ENCODE measurements at places on chromosomes 1 and 21. TPM values are rescaled to one million over a fixed set of nuclear protein-coding genes. Genes with fewer than 3 reads are reported as not detected.

DNA sequence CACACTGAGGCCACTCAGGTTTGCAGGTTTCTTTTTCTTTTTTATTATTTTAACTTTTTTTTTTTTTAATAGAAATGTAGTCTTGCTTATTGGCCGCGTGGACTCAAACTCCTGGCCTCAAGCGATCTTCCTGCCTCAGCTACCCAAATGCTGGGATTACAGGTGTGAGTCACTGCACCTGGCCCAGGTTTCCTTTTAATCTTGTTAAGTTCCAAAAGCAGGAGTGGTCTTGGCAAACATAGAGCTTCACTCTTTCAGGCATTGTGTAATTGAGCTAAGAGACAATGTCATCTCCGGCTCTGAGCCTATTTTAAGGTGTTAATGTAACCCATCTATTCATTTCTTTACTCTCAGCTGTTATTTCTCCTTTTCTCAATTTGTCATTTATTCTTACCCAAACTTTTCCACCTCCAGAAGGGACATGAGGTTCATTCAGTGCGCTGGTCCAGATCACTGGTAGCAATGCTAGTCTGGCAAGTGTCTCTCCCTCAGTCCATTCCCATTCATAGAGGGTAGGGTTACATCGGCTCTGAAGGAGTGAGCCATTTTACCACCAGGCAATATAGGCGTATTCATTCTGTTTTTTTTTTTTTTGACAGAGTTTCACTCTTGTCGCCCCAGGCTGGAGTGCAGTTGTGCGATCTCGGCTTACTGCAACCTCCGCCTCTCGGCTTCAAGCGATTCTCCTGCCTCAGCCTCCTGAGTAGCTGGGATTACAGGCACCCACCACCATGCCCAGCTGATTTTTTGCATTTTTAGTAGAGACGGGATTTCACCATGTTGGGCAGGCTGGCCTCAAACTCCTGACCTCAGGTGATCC lies 11.3 kb upstream of the MFSD2A start:
- no peak for DNase-seq

- DNase-seq: no peak
Observed at GRCh38 chr1:41160498-41161110, 81.5 kb downstream of the SCMH1 start.

DNA sequence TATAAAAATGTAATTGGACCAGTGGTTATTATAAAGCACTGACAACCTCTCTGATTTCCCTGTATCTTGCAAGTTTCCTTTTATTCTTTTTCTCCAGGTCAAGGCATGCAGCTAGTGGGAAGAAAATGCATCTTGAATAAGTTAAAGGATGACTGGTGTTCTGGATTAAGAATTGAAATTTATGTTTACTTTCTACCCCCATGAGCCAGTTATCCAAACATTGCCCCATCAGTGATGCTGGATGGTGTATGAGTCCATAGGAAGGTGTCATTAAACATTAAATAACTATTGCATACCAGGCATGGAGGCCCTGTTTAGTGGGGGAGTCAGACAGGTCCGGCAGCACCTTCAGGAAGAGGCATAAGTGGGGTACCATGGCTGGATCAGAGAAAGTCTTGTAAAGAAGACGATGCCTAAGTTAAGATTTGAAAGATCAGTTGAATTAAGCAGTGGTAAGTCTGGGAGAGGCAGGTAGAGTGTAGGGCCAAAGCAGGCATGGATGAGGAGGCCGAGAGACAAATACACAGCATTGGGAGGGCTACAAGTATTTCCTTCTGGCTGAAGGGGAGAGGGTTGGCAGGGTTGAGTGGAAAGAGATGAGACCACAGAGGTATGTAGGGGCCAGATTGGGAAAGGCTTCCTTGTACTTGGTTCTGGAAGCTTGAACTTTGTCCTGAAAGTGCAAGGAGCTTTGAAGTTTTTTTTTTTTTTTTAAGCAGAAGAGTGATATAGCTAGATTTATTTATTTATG lies 5.7 kb downstream of the SZRD1 start:
- no peak for DNase-seq

DNA sequence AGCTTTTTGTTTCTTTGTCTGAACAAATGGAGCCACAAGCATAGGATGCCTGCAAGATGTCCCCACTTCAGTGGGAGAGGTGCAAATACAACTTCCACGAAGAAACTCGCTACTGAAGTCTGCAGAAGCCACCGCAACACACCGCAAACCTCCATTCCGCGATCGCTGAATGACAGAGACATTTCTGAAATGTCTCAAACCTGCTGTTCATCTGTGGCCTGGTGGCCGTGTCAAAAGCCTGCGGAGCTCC lies 1.0 kb downstream of the TP53BP2 start:
- DNase-seq: no peak

The ESRRG gene
- 51.5 TPM for total RNA-seq

- no peak for DNase-seq
Observed at GRCh38 chr1:229127301-229127700, 143.6 kb upstream of the RAB4A start.

DNA sequence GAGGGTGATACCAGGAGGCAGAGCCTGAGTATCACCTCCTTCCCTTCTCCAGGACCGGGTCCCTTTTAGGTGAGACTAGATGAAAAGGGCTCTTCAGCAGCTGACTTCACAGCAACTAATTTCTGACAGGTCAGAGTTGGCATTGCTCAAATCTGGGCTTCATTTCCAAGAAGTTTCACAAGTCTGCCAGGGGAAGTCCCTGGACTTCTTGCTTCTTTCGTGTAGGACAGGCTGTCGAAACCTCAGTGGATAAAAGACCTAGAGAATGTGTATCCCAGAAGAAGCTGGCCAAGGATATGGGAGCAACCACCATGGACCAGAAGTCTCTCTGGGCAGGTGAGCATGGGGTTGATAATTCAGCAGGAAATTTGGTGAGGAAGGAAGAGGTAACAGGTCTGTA lies at the start of gene CHI3L2:
Gene CHI3L2 (plus strand): TSS at position 280 of the 400 bp plus-strand sequence. CDS start 17 bp downstream, at position 297.
- no peak for DNase-seq

The OR4F29 gene
- not detected for total RNA-seq

The OR2T35 gene
- total RNA-seq: not detected

GRCh38 chr1:240109920-240110636 lies 18.4 kb downstream of the FMN2 start:
- DNase-seq: no peak
